Stimulated activated CD8-positive, alpha-beta memory T cell treated with anti-CD3 and anti-CD28 coated beads, Interleukin-15, amount 100 ng/mL, for 4 hours (primary cell): ENCODE measurements at places on chromosomes 3 and 15.

- no peak for DNase-seq
Measured at GRCh38 chr3:97763586-97764406, 762 bp upstream of the ARL6 start.

DNA sequence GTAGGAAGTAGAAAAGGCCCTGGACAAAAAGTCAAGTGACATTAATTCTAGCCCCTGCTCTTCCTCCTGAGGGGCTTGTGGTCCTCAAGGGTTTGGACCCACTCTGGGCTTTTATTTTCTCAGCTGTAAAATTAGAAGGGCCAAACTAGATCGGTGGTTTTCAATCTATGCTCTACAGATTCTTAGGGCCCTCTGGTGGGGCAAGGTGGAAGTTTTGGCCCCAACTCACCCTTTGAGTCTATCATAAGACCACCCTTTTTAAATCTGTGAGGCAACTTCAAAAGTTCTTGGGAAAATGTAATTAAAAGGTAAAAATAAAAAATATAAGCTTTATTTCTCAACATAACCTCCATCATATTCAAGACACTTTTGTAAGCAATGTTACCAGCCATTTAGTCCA lies 25.6 kb upstream of the CFAP161 start:
- no peak for DNase-seq

- DNase-seq, result no peak
Measured at GRCh38 chr15:25982736-25983135, 119.6 kb upstream of the ATP10A start.

DNA sequence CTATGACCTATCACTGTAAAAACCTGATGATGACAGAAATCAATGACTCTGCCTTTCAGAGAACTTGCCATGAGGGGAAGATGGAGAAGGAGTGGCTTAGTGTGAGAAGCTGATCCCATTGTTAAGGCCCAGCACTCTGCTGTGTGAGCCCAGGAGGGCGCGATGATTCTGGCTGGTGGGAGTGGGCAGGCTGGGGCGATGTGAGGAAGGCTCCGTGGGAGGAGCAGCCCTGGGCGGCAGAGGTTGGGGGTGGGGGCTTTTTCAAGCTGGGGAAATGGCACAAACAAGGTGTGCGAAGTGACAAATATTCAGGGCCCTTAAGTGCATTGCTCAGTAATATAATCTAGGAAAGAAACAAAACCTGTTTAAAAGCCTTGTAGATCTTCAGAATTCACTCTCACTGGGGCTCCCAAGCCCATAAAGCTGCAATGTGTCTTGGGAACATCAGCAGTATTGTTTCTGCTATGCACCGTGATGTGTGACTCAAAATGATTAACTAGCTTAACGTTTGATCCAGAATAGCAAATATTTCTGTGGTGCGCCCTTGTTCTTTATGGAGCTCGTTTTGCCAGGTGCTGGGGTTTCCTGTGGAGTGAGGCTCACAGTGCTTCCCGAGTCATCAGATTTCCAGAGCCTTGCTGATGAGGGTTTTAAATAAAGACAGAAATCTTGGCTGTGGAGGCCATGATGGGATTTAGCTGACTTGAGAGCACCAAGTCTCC lies 141.0 kb downstream of the CHDH start:
- DNase-seq, result no peak

- DNase-seq, result no peak
Measured at GRCh38 chr3:67540198-67540894, 114.1 kb downstream of the SUCLG2 start.

DNA sequence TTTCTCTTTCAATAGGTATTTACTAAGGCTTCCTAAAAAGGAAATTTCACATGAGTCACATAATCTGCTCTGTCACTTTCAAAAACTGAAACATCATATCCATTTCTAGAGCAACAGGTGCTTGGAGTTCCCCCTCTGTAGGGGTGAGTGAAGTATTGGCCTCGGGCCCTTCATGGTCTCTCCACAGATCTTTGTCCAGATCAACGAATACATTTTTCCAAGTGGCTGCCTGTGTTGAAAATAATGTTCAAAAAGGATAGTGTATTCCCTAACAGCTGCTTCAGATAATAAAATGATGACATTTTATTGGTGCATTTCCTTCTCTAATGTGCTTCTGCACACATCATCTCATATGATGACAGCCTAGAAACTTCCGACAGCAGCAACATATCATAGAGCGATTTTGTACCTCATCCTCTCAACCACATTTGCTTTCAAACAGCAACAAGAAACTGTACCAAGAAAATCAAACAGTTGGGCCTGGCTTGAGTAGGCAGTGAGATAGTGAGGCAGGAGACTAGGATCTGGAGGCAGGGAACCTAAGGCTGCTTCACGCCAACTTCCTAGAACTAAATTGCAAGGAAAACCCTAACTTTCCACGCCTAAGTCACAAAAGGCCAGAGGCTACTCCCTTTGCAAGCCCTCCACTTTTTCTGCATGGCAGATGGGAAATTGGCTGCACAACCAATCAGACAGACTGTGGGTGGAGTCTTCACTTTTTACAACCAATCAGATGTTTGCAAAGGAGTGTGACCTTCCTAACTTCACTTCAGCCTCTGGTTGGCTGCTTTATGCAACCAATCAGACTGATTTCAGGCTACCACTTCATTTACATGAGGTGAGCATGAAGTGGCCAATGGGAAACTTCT lies 340.2 kb downstream of the LRRC3B start:
- no peak for DNase-seq

DNA sequence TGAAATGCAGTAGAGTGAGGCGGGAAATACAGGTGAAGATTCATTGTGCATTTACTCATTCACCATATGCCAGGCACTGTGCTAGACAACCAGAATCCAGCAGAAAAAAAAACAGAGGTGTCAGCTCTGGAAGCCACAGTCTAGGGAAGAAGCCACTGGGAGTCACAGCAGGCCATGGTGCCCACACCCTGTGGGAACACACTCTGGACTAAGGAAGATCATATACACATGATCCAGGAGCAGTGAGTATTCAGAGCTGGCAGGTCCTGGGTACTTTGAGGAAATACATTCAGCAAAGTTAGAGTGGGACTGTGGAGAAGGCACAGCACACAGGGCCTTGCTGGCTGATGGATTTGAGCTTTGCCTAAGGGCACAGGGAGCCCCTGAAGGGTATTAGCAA lies 14.8 kb downstream of the FAM240A start:
- no peak for DNase-seq

GRCh38 chr3:194686816-194687637 lies 1.3 kb downstream of the FAM43A start:
- DNase-seq, result no peak

GRCh38 chr15:85942632-85943031 lies 137.0 kb upstream of the AGBL1 start:
- no peak for DNase-seq

- DNase-seq, result no peak
Measured at GRCh38 chr3:171778493-171778892, 31.8 kb downstream of the PLD1 start.

DNA sequence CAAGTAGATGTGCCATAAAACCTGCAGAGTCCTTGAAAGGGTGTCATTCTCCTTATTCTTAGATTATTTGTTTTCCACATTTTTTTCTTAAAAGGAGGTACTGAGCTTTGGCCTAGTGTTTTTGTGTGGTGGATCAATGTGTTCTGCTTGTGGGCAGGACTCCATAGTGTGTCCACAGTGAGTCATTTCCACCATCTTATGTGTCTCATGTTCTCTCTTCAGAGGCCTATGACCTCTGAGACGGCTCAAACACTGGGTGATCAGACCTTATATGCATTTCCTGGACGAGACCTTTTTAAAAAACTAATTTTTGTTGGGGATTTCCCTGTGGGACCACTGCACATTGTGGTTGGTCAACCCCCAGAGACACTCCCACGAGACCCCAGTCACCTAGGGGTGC lies 93.4 kb downstream of the CHCHD4 start:
- no peak for DNase-seq

- no peak for DNase-seq
Measured at GRCh38 chr3:33789183-33789954, 9.1 kb upstream of the PDCD6IP start.

DNA sequence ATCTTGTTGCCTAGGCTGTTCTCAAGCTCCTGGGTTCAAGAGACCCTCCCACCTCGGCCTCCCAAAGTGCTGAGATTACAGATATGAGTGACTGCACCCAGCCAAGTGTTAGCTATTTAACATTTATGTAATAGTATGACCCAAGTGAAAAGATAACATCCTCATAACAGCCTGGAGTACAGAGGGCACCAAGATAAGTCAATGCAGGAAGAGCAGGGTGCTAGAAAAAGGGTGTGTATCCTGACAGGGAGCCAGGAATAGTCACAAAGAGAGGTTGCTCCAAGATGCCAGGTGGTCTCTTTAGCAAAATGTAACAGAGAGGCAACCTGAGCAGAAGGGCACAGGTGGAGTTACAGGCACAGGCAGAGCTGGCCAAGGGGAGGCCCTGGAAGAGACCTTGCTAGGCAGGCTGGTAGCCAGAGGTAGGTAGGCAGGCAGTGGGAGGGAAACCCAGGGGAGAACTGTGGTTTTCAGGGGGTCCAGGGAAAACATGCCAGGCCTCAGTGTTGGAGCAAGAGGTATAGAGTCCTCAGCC lies 277.4 kb downstream of the ERC2 start:
- DNase-seq, result no peak

- DNase-seq, result no peak
Measured at GRCh38 chr15:55588070-55588814, at the start of gene PYGO1. TSS of gene PYGO1 (minus strand) at chr15:55588345. CDS start at chr15:55587883, 462 bp downstream.

DNA sequence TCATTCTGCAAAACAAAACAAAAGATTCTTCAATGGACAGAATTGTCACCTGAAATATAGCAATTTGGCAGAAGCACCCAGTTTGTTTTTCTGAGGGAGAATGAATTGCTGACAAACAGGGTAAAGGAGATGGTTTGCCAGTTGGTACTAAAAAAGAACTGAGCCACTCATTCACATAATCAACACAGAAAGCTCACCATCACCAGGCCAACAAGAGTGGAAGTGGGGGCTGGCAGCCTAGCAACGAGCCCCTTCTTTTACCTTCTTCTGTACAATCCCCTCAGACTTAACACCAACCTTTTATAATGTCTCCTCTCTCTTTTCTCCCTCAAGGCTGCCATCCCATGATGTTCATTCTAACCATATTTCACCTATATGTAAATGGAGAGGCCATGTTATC lies 5.9 kb downstream of the TOP2B start:
- DNase-seq, result no peak

GRCh38 chr15:60514261-60514881 lies 35.4 kb upstream of the ICE2 start:
- no peak for DNase-seq

DNA sequence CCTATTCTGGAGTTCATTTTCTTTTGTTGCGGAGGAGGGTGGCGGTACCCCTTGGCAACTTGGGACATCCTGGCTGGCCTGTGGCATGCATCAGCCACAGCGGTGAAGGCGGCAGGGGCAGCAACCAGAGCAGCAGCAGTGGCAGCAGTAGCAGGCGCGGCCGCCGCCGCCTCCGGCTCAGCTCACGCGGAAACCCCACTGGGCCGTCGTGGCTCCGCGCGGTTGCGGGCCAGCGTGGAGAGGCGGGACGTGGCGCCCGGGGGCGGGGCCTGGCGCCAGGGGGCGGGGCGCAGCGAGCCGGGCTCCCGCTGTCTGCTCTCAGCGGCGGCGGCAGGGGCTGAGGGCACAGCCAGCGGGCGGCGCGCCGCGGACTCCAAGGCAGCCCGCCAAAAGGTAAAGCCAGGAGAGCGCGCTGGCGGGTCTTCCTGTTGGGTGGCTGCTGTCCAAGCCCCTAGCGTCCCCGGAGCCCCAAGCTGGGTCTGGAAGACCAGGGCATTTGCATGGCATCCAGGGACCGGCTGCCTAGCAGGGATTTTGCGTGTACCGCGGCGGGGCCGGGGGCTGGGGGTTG lies 334.4 kb upstream of the THRB start:
- peak; percentile 1 for DNase-seq

- DNase-seq, result no peak
Measured at GRCh38 chr3:14503033-14503705, 37.0 kb downstream of the GRIP2 start.

DNA sequence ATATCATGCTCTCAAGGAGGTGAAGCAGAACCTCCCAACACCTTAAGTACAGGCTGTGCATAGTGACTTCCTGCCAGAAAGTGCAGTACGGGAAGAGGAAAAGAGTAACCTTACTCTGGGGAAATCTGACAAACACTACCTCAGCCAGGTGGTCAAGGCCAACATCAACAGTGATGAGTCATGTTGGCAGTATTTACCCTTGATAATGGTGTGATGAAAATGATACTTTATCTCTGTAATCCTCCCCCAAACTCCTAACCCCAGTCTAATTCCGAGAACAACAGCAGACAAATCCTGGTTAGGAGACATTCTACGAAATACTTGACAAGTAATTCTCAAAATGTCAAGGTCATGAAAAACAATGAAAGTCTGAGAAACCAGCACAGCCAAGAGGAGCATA lies 26.5 kb downstream of the ANKDD1A start:
- DNase-seq, result no peak

DNA sequence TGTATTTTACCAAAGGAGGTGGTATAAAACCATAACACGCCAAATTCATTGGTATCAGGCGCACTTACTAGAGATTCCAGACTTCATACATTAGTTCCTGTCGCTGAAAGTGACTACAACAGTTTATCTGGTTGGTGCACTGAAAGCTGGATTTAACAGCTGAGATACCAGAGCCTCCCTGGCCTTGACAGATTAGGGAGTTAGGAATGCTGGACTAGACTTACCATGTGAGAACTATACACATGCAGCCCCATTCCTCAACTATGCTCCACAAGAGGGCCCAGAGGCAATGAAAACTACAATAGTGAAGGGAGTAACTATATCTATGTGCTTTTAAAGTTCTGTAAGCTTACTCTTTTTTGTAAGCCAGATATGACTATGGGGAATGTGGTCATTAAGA lies 174.4 kb downstream of the STAG1 start:
- no peak for DNase-seq

GRCh38 chr3:54731732-54732445 lies 196.0 kb downstream of the LRTM1 start:
- DNase-seq, result no peak

- no peak for DNase-seq
Measured at GRCh38 chr3:127485396-127486170, 105.0 kb downstream of the TPRA1 start.

- peak; percentile 15 for DNase-seq
Measured at GRCh38 chr15:66603301-66604179, 37.7 kb upstream of the LCTL start.

GRCh38 chr3:134817297-134817696 lies 22.2 kb downstream of the EPHB1 start:
- no peak for DNase-seq

DNA sequence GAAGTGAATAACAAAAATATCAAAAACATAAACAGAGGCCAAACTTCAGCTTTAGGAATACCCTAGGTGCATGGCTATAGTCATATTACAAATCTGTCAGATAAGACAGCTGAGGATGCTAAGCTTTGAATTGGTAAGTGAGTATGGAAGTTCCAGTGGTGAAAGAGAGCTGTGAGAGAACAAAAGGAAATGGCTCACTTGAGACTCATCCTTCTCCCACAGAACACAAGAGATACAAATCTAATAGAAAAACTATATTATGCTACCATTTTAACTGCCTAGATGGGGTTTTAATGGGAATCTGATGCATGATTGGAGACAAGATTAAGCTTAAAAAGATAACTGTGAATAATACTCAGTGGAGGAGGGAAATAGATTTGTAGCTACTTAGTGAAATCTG lies 21.5 kb upstream of the PEX5L start:
- DNase-seq, result no peak
